CD4-positive, alpha-beta memory T cell (primary cell): ENCODE measurements at places on chromosomes 7 and 10.

GRCh38 chr7:151782598-151783448, 94.1 kb downstream of the PRKAG2 start:
- DNase-seq, result peak; percentile 53

DNA sequence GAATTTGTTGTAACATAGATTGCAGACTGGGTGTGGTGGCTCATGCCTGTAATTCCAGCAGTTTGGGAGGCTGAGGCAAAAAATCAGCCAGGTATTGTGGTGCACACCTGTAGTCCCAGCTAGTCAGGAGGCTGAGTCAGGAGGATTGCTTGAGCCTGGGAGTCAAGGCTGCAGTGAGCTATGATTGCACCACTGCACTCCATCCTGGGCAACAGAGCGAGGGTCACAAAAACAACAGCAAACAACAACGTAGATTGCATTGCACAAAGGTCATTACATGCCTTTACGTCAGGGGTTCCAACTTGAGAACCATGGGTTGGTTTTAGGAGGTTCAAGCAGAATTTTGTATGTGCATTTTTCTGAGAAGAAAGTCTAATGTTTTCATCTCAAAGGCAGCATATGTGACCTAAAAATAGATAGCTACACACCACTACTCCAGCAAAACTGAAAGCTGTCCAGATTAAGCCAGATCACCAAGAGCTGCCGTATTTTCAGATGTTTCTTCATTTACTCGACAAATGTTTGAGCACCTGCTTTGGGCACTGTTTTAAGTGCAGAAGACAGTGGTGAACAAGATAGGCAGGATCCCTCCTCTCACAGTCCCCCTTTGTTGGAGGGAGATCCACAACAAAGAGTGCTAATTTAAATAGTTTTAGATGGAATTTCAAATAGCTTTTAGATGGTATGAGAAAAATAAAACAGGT, 28.3 kb upstream of the CYP26C1 start:
- no peak for DNase-seq

GRCh38 chr10:125007436-125007835, 65.5 kb downstream of the ZRANB1 start:
- no peak for DNase-seq

DNA sequence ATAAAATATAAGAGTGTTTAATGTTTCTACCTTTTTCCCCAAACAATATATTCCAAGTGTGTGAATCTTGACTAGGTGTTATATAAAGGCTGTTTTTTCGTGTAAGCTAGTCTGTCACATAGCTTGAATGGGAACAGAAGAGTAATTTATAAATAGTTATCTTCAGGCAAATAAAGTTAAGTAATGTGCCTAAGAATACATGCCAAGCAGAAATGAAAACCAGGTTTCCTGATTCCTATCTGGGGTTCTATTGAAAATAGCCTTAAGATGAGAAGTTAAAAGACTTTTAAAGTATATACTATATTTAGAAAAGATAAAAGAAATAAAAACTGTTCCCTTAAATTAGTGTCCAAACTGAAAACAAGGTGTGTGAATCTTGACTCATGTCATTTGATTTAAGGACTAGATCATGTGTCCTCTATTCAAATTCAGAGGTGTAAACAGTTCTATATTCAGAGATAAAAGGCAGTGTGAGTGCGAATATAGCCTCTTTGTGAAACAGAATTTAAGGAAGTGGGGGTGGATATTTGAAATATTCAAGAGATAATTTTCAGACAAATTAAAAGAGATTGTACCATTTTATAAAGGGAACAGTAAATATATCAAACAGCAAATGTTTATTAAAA, 247.5 kb downstream of the THSD7A start:
- no peak for DNase-seq

DNA sequence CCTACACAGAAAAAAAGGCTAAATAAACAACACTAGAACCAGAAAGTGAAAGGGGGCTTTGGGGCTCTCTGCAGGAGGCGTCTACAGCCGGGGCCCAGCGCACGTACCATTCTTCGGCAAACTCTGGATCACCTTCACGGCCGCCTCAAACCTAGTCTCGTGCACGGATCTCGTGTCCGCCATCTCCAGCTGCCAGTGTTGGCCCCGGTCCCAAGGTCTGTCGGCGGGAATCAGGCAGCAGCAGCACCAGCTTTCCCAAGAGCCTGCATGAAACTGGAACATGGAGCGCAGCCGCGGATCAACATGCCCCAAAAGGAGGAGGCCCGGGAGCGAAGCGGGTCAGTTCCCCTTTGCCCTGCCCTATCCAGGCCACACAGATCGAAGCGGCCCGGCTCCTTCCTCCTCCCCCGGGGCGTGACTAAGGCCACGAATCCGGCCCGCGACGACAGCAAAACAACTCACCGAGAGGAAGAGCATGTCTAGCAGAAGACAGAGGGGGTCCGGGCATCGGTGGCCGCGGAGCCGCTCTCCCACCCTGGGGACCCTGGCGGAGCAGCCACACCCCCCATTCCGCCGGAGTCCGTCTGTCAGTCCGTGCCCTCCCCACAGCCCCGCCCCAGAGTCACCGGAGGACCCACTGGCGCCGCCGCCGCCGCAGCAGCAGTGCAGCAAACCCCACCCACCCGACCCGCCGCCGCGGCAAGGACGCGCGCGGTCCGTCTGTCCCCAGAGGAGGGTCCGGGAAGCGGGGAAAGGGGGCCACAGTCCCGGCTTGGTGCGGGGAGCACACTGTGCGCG, at the start of gene ACBD5:
ACBD5 (minus strand) TSS at position 586 of the 798 bp plus-strand sequence; CDS start at position 477, 109 bp downstream.
- peak; percentile 59 for DNase-seq

DNA sequence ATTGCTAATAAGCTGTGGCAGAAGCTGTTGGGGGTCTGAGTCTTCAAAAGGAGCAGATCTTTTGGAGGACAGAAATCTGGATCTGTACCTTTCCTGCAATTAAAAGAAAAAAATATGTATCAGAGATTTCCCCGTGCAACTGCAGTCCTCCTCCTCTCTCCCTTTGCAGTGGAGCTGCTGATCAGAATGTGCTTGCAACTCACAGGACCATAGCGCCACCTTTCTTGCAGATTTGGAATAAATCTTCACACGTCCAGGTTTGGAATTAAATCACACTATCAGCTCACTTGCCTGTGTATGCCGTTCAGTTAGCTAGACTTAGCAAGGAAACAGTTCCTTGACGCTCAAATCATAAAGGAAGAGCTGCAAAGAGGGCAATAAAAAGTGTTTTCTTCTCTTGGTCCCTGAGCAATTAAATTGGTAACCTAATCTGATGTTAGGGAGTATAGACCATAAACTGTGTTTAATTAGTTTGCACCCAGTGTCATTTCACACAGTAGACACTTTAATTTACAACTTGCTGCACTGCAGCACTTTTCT, 77.4 kb downstream of the PON1 start:
- no peak for DNase-seq
